ENCODE measurements at places on chromosomes 7 and 10.
A peak's percentile ranks its signal among the peaks of the same experiment; 100 is the strongest.

DNA sequence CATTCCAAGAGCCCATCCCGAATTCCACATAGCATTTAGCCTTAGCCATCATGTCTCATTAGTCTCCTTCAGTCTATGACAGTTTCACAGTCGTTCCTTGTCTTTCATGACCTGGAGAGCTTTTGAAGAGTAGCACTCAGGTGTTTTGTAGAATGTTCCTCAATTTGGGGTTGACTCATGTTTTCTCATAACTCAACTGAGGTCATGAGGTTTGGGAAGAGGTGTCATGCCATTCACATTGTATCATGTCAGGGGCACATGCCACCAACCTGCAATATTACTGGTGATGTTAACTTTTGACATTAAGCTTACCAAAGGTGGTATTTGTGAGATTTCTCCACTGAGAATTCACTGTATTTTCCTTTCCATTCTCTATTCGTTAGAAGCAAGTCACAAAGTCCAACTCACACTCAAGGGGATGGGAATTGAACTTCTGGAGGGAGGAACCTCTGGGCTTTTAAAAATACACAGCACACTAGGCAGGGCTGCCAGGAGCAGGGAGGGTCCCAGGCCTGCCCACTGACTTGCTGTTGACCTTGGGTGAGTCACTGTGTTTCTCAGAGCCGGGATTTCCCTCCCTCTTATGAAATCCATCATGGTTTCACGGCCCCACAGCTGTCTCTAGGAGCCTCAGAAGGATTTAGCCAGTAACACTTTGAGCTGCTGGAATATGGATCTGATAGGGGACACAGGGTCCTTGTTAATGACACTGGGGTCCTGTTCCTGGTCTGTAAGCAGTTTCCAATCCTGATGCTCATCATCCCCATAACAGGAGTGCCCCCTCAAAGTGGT is 74.4 kb upstream of the TCF7L2 start:
- no peak for DNase-seq

- DNase-seq = no peak
Observed at GRCh38 chr7:128266883-128267594, 26.0 kb downstream of the LEP start.

- DNase-seq = no peak
Observed at GRCh38 chr10:29386342-29386999, 97.6 kb downstream of the LYZL1 start.

- DNase-seq = no peak
Observed at GRCh38 chr7:139488810-139489209, 5.3 kb upstream of the KLRG2 start.

DNA sequence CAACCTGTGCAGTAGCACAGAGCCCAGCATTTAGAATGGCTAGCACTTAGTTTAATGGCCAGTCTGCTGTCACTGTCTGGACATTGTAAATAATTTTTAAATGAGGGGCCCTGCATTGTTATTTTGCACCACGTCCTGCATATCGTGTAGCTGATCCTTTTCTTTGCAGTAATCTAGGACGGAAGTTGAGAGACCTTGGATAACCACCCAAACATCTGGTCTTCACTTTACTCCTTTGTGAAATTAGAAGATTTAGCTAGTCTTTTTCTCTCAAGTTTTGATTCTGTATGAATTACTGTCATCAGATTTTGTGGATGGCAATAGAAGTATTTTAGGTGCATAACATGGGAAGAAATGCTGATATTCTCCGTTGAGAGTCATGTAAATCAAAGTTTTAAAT is 1.9 kb downstream of the MIOS start:
- no peak for DNase-seq

- DNase-seq = no peak
Observed at GRCh38 chr10:31345886-31346285, 26.9 kb downstream of the ZEB1 start.

DNA sequence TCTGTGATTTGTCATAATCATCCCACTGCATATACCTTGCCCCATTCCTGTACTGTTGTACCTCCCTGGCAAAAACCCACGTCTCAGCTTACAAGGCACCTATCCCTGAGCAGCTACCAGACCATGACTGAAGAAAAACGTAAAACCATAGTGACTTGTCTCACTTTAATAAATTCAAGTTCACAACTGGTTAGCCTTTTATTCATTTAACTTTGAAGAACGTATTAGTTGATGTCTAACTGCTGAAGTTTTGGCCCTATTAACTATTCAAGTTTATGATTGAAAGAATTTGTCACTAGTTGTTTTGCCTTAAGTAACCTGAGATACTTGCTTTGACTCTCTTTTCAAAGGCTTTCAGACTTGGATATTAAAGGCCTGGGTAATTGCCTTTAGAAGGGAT is 59.7 kb downstream of the GALNT11 start:
- DNase-seq = no peak

DNA sequence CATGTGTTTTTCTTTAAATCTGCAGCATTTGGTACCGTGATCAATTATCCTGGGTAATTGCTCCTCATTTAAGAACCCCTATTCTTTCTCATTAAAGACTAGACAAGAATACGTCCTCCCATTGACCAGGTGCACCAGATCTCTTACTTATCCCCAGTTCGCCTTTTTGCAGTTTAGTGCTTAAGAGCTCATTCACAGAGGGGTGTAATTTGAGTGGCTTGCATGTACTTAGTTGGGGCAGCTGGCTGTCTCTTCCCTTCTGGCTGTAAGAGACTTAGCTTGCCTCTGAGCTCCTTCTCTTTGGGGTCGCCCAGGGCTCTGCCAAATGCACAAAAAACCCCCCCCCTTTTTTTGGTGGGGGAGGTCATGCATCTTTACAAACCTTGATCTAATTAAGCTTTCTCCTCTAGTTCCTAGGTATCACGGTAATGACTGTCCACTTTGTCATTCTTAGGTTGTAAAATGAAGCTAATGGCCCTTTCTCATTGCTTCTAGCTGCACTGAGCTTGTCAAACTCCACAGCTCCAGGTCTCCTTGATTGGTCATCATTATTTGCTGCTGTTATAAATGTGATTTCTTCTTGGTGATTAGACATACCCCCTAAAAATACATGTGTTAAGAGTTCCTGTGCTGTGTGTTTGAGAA is 26.3 kb downstream of the GAD2 start:
- DNase-seq = no peak

DNA sequence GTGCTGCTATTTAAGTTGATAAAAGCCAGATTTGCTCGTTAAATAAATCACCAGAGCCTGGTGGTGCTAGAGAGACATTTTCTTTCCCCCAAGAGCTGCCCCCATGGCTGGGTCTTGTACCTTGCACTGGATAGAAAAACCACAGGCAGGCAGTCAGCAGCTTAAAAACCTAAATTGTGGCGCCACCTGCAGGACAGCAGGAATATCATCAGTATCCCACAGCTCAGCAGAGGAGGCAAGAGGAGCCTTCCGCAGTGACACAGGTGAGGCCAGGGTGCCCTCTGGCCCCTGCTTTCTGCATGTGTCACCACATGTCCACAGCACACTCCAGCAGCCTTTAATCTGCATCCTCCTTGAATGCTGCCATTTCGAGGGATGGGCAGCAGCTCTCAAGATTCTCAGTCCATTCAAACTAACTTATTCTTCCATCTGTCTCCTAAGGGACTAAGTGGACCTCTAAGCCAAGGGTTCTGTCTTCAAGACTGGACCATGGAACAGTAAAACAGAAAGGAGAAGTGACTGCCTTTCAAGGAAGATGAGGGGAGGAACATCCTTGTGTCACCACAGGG is 4.5 kb upstream of the PLXNA4 start:
- peak; percentile 78 for DNase-seq

- DNase-seq = no peak
Observed at GRCh38 chr10:69955211-69955805, 97.3 kb upstream of the MACROH2A2 start.

DNA sequence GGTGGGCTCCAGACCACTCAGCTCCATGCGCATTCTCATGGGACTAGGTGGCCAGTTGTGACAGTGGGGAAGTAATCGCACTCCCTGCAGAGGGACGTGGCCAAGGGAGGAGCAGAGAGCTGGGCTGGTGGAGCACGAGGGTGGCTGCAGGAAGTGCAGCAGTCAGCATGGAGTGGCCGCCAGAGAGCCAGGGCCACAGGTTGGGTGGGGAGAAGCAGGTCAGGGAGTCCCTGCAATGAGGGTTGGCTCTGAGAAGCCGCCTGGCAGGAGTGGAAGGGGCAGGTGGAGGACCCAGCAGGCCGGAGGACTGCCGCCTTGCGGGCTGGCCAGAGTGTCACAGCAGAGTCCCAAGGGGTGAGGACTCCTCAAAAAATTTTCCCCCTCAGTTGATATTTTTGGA is 26.2 kb downstream of the FKBP6 start:
- no peak for DNase-seq

GRCh38 chr10:2949948-2950354 is 117.4 kb upstream of the PFKP start:
- peak; percentile 65 for DNase-seq

GRCh38 chr10:100782461-100783244 is 37.3 kb downstream of the PAX2 start:
- no peak for DNase-seq

DNA sequence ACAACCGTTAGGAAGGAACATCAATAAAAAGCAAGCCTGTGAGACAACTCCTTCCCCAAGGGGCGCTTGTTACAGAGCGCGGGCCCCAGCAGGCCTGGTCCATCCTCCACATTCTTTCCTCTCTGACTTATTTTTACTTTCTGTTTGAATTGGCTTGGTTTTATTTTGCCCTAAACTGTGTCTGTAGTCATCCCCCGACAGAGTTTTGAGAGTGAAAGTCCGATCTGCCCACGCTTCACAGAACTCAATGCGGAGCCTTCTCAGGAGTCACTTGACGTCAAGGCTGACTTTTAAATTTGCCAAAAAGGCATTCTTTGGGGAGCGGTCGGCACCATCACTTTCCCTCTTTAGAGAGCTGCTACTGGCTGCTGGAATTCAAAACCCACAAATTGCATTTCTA is 150.1 kb upstream of the KLF6 start:
- peak; percentile 76 for DNase-seq

DNA sequence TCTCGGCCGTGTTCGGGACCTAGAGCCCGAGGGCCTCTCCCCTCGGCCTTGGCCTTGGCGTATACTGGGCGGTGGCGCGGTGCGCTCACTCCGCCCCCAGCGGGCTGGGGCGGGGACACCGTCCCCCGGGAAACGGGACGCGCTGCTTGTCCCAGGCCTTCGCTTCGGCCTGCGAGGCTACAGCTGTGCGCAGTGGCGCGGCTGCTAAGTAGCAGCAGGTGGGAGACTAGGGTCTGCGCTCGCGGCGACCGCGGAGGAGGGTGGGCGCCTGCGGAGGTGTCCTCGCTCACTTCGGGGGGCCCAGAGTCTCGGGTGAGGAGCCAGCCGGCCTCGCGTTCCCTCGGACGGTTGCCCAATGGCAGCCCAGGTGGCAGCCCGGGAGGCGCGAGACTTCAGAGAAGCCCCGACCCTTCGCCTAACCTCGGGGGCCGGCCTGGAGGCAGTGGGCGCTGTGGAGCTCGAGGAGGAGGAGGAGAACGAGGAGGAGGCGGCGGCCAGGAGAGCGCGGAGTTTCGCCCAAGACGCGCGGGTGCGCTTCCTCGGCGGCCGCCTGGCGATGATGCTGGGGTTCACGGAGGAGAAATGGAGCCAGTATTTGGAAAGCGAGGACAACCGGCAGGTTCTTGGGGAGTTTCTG is at the start of gene DNAH11:
DNAH11 (plus strand) TSS at position 149 of the 637 bp plus-strand sequence; CDS start at position 356, 207 bp downstream.
- peak; percentile 25 for DNase-seq

DNA sequence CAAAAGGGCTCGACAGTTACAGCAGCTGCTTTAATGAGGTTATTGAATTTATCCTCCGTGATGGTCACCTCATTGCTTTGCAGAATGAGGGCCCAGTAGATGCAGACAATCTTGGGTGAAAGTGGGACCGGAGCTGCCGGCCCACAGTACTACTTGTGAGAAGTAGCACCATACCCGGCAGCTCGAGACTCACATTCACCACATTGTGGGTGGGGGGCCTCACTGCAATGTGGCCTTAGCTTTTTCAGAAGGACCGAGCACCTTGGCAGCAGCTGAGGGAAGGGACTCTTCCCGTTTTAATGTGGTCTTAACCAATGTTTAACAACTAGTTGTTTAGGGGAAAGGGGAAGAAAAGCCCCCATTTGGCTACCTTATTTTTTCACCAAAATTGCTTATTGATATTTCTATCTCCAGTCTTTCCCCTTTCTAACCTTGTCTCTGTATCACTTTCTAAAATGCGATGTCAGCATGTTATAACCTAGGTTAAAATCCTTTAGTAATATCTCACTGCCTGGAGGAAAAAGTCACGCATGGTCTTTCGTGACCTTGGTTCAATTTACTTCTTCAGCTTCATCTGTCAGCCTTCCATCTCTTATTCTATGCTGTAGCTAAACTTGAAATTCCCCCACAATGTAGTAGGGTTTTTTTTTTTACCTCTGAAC is 87.4 kb upstream of the PHYHIPL start:
- DNase-seq = no peak

- DNase-seq = no peak
Observed at GRCh38 chr10:63125459-63125858, 7.7 kb upstream of the NRBF2 start.

GRCh38 chr7:35748371-35748770 is 52.5 kb upstream of the SEPTIN7 start:
- DNase-seq = no peak

DNA sequence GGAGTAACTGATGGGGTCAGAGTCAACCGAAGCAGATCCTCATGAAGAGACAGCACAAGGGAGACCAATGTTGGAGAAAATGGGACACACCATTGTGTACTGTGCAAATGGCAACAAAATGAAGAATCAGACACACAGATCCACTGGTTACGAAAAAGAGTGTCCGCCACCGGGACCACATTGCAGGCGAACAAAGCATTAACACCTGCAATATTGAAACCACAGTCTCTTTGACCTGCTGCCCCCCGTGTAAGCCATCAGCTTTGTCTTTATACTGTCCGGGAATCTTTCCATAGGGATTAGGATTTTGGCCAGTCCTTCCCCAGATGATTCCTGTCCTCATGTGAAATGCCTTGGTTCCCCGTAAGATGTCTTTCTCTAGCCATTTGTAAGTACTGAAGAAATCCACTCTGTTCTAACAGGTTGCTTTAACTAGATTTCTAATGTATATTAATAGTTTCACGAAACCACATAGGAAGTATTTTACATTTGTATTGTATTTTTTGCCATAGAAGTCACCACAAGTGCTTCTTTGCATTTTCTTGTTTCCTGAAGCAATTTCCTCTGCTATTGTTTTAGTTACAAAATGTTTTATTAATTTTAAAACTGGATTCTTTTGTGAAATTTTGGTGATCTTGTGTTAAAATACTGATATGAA is 140.8 kb upstream of the NFE2L3 start:
- no peak for DNase-seq

GRCh38 chr7:80036107-80036506 is 98.5 kb upstream of the GNAI1 start:
- DNase-seq = no peak

GRCh38 chr10:18456984-18457383 is 194.4 kb downstream of the NSUN6 start:
- no peak for DNase-seq

GRCh38 chr10:59563531-59563930 is 146.1 kb downstream of the SLC16A9 start:
- DNase-seq = no peak

DNA sequence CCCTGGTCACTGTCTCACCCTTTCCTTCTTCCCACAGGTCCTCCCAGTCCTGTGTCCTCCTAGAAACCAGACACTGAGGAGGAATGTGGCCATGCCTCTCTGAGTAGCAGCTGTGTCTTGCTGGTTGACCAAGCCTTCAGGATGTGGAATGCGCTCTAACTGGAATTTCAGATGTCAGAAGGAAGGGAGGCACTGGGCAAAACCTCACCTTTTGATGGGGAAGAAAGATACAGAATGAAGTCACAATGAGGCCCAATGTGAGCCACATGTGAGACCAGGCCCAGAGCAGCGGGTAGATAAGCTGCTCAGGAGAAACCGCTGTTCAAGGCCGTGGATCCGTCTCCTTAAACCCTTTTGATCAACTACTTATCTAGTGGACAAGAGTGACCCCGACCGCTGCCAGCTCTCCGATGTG is 54.8 kb upstream of the ECHDC3 start:
- no peak for DNase-seq

- DNase-seq = no peak
Observed at GRCh38 chr7:112411186-112411795, 39.0 kb upstream of the IFRD1 start.

Measured in activated CD4-positive, alpha-beta T cell treated with anti-CD3 and anti-CD28 coated beads, Interleukin-2, amount 50 U/mL, for 48 hours (primary cell).